ENCODE measurements at places on chromosomes 6 and 20.

DNA sequence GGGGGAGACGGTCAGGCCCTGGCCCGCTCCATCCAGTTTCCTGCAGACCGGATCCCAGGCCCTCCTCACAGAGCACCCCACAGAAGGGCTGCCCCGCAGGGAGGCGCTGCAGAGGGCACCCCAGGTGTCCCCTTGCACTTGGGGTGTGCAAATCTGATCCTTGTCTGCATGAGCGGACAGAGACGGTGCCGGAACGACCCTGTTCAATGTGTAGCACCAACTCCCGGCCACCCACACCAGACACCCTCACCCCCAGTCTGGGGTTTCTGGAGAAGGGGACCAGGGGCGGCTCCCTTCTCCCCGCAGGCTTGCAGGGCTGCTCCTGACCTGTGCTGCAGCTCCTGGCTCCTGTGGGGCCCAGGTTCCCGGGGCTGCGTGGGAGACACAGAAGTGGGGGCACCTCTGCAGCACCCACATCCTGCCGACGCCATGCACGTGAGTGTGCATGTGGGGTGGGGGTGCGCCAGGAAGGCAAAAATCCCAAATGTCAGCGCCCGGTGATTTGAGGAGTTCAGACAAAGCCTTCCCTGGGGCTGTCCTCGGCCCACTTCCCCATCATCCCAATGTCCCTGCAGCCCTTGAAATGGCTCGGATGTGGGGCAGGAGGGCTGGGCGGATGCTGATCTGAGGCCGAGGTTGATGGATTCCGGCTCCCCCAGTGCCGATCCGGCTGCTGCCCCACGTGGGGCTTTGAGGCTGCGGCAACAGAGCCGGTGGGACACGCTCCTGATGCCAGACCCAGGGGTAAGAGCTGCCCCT lies 85.3 kb upstream of the BHLHE23 start:
- DNase-seq, result peak; percentile 2

DNA sequence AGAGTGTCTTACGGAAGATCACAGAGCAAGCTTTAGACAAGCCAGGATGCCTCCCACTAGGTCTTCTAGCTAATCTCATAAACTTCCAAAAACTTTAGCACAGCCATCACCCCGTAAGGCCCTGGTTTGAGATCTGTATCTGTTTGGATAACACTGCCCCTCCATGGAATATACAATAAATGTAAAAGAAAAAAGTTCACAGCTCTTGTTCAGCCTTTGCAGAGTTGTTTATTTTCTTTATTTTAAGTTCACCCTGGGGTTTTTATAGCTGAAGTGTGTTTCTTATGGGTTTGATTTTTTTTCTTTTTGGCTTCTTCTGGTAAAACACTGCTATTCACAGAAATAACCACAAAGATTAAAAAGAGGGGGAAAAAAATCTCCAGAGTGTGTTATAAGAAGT lies 125.6 kb downstream of the EYA2 start:
- no peak for DNase-seq

DNA sequence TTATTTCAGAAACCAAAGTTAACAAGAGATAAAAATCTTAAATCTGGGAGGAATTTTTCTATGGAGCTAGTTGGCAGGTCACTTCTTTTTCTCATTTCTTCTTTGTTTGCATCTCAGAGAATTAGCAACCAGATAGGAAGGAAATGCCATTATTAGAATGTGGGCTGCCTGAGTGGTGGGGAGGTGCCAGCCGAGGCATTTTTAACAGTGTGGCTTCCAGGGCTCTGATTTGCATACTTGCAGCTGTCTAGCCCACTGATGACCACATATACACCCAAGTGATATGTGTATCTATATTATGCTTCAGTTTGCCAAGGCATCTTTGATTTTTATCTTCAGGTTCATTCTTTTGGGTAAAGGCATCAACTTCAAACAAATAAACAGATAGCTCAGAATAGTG lies 206.7 kb downstream of the CLIC5 start:
- DNase-seq, result no peak

GRCh38 chr6:29647927-29648642 lies 8.8 kb upstream of the MOG start:
- no peak for DNase-seq

DNA sequence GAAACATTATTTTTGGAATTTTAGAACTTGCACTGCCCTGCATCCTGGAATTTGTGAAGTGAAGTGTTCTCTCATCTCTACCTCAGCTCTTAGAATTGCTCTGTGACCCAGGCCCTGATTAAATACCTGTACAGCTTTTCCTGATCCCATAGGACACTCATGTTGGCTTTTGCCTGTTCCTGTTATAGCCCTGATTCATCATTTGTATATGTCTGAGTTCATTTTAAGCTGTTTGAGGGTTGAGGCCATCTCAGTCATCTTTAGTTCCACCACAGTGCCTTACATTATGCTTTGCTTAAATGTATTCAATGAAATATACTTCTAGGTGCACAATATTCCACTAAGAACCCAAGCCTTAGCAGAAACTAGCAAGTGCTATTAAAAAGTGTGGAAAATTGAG lies 26.4 kb downstream of the ZFAND3 start:
- DNase-seq, result no peak

- DNase-seq, result no peak
These were observed at the start of gene KCNQ2 for GRCh38 chr20:63471981-63472831. Gene KCNQ2 (minus strand): TSS chr20:63472655. CDS start chr20:63472463, 192 bp downstream.

DNA sequence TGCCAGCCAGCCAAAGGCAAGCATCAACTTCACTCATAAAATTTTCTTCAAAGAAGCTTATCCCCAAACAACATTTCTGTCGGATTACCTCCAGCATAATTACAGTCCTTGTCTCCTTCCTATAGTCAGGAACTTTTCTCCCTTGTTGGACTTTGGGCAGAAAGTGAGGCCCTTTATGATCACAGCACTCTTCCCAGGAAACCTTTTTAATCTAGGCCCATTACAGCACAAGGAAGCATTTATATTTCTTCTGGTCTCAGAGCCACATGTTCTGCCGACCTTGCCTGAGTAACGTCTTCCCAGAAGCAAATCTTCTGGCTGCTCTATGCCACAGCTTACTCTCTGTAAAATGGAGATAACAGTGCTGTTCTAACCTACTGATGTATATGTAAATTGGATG lies 437.2 kb upstream of the SLC35B3 start:
- DNase-seq, result no peak
